SK-N-SH (cell line): ENCODE measurements at places on chromosomes 6 and 20.

DNA sequence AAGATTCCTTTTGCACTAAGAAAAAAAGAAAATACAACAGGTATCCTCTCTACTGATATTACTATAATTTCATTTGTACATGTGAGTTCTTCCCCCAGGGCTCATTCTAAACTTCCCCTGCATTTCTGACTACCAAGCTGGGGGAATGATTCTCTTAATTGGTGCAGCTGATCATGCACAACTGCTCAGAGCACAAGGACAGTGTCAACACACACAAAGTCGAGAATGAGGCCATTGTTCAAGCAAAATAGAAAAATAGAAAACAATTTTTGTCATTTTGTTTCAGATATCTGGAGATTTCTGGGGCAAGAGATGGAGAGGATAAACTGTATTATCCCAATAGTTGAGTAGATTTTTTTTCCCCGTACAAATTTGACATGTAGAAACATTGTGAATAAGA lies 236.3 kb downstream of the HAO1 start:
- no peak for DNase-seq

- no peak for DNase-seq
These were observed 14.1 kb upstream of the OSER1 start for GRCh38 chr20:44224637-44225036.

DNA sequence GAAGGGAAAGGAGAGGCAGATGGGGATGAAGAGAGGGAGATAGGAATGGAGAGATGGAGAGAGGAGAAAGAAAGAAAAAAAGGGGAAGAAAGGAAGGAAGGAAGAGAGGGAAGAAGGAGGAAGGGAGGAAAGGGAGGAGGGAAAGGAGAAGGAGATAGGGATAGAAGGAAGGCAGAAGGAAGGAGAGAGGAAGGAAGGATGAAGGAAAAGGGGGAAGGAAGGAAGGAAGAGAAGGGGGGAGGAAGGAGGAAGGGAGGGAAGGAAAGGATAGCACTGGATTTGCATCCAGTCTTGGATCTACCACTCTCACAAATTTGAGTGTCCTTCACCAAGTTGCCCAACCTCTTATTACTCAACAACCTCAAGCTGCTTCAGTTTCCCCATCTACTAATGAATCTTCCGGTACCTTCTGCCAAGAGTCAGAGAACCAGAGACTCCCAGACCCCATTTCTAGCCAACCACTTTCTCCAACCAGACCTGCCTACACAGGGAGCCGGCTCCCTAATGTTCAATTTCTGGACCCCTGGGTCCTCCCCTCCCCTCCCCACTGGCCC lies 79.7 kb upstream of the FOXP4 start:
- no peak for DNase-seq

DNA sequence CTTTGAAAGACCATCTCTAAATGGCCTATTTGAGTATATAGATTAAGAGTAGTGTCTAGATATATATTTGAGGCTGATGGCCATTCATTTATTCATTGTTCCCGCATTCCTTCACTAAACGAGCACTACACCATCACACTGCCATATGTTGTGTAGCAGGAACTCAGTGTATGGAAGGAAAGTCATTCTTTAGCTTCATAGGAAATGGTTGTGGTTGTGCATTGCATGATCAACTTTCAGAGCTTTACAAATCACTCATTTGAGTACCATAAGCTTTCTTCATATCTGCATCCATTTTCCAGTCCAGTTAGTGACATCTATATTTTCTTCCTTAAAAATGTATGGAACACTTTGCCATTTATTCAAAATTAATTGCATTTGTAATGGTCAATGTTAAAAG lies 97.9 kb downstream of the ARID1B start:
- no peak for DNase-seq

- DNase-seq: peak; percentile 10
These were observed 677.4 kb upstream of the CITED2 start for GRCh38 chr6:140051521-140052512.

DNA sequence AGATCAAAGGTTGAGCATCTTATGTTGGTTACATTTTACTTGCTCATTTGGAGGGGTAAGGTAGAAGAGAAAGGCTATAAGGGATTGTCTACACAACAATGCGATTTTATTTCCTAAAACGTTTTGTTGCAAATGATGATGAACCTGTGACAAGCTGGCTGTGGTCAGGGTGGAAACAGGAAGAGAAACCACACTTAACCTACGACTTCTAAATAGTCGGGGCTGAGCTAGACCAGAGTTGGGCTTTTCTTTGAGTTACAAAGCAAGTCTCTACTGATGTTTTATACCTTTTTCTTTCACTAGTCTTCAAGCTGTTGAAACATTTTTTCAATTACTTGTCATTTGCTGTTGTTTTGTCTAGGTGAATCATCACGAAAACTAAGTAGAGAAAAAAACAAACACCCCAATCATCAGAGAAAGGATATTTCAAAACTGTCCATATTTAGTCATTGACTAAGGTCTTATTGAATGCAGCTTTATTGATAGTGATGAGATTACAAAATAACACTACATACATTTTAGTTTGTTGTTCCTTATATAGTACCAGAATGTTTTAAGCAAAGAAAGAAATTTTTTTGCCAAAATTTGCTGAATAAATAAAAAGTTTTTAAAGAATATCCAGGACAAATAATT lies 18.0 kb downstream of the KLHL31 start:
- no peak for DNase-seq

DNA sequence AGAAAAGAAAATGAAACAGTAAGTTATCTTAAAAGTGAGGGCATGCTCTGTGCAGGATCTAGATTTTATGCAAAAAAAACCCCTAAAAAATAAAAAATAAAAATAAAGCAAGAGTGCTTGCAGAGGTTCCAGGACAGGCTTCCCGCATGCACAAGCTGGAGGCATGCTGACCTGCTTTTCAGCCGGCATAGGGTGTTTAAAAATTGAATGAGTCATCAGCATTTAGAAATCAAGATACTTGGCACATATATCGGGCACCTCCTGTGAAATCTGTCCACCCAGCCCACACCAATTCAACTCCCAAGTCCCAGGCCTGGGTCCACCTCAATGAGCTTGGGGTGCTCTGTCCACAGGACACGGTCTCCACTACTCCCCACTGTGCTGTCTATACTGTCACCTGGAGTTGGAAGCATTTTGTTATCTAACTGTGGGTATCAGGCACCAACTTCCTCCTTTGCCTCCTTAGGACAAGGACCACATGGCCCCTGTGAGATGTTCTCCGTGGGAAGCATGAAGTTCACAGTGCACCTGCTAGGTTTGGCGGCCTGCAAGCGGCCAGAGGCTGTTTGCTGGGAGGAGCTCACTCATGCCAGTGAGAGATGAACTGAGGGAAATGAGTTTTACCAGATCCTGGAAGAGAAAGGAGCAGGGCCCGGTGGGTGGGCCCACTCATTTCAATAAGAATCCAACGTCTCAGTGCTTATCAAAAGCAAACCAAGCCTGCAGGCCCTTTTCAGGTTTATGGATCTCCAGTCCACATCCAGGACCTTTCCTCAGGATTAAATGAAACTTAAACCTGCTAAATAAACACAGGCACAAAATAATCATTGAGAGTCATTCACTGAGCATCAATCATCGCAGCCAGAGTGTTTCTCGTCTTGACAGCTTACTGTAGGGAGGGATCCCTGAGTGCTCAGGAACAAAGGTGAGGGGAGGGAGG lies 121.1 kb downstream of the FOXA2 start:
- no peak for DNase-seq

GRCh38 chr6:100229512-100229911 lies 235.2 kb downstream of the SIM1 start:
- DNase-seq: no peak

DNA sequence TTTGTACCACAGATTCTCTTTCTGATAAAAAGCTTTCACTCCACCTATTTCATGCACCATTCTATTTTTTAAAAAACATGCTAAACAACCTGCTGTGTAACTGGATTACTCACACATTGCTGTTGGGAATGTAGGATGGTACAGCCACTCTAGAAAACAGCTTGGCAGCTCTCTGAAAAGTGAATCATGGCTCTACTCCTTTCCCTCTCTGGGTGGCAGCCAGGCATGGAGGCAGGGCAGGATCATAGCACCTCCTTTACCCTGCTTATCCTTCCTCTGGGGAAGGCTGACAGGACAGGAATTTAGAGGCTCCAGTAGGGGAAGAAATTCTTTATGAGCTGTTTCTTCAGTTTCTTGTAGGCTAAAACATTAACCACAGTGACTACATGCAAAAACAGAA lies 6.7 kb upstream of the VNN2 start:
- no peak for DNase-seq

DNA sequence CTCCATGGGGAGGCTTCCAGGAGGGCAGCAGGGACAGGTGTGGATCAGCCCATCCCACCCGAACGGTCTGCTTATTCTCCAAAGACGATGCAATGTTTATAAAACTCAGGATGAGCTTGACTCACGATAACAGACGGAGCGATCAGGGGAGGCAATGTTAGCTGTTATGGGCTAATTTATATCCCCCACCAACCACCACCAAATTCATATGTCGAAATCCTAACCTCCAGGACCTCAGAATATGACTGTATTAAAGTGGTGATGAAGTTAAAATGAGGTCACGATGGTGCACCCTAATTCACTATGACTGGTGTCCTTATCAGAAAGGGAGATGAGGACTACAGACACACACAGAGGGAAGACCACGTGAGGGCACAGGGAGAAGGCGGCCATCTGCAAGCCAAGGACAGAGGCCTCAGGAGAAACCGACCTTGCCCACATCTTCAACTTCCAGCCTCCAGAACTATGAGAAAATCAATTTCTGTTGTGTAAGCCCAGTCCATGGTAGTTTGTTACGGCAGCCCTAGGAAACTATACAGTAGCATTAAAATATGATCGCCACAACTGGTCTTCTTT lies 7.0 kb downstream of the ADTRP start:
- DNase-seq: no peak

DNA sequence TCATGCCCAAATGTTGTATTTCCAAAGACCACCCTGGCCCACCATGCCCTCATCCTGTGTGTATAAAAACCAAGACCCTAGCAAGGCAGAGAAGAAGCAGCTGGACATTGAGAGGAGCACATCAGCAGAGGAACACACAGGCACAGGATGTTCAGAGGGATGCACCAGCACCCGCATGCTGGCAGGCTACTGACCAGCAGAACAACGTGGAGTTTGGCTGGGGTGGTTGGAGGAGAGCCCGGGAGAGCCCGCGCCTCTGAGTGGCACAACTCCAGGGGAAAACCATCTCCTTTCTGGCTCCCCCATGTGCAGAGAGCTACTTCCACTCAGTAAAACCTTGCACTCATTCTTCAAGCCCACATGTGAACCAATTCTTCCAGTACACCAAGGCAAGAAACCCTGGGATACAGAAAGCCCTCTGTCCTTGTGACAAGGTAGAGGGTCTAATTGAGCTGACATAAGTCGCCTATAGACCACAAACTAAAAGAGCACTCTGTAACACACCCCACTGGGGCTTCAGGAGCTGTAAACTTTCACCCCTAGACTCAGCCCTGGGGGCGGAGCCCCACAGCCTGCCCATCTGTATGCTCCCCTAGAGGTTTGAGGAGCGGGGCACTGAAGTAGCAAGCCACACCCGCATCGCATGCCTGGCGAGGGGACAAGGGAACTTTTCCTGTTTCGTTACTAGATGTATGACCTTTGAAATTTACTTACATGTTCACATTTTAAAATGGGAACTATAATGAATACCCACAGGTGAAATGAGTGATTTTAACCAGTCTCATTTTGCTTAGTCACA lies 831.5 kb upstream of the CITED2 start:
- DNase-seq: no peak

DNA sequence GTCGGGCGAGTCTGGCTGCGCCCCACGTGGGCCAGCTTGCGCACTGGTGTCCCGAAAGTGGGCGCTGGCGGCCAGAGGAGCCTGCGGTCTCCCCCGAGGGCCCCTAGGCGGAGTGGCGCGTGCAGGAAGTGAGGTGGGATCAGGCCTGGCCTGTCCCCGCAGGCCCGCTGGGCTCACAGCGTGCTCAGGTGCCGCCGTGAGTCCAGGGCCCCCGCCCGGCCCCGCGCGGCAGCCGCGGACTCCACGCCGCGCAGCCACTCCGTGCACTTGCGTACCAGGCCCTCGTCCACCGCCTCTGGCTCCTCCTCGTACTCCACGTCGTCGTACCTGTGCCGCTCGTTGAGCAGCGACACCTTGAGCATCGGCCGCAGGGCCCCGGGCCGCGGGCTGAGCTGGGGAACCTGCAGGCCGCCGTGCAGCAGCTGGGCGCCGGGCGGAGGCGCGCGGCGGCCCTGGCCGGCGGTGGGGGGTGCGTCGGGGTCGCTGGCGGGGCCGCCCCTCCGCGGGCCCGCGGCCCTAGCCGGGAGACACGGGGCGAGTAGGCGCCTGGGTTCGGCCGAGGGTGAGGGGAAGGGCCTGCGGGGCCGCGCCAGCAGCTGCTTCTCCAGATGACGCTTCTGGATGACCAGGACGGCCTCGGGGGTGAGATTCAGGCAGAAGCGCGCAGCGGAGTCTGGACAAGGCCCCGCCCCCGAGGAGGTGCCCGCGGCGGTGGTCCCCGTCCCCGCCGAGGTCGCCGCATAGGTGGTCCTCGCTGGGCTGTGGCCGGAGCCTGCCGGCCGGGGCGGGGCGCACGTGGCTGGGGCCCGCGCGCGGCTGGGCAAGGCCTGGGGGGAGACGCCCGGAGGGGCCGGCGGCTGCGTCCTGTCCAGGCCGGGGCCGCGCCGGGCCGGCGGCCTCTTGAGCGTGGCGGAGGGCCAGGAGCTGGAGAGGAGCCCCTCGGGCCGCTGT lies 835 bp downstream of the PRR18 start:
- DNase-seq: peak; percentile 73

- peak; percentile 66 for DNase-seq
These were observed 5.1 kb downstream of the KCNS1 start for GRCh38 chr20:45095805-45096238.

DNA sequence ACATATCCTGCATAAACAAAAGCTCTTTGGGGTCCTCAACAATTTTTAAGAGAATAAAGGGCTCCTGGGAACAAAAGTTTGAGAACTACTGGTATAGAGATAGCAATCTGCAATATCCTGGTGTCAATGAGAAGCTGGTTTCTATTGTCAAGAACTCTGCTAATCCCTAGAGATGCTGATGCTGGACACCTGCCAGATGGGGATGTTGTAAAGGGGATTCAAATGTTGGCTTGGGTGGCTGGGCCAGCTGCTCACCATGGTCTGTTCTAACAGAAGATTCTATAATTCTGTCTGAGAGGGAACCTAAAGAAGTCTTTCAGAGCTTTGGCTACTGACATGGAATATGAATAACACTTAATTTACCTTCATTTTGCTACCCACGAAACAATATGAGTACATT lies 137.8 kb downstream of the BTBD9 start:
- no peak for DNase-seq

- peak; percentile 87 for DNase-seq
These were observed 572 bp downstream of the SLC2A4RG start for GRCh38 chr20:63740070-63740626.

GRCh38 chr6:124868481-124868880 lies 93.8 kb upstream of the RNF217 start:
- no peak for DNase-seq

GRCh38 chr6:111250791-111251354 lies 163.6 kb downstream of the SLC16A10 start:
- DNase-seq: no peak
